NCI-H1092 (cell line): ENCODE measurements at places on chromosomes 5 and 9.

DNA sequence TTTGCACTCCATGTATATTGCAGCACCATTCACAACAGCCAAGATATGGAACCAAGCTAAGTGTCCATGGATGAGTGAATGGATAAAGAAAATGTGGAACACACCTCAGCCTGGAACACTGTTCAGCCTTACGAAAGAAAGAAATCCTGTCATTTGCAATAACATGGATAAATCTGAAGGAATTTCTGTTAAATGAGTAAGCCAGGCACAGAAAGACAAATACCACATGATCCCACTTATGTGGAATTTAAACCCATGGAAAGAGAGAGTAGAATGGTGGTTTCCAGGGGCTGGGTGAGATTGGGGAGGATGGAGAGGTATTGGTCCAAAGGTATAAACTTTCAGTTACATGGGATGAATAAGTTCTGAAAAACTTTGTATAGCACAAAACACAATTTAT is 228.9 kb upstream of the CD180 start:
- no peak for DNase-seq

DNA sequence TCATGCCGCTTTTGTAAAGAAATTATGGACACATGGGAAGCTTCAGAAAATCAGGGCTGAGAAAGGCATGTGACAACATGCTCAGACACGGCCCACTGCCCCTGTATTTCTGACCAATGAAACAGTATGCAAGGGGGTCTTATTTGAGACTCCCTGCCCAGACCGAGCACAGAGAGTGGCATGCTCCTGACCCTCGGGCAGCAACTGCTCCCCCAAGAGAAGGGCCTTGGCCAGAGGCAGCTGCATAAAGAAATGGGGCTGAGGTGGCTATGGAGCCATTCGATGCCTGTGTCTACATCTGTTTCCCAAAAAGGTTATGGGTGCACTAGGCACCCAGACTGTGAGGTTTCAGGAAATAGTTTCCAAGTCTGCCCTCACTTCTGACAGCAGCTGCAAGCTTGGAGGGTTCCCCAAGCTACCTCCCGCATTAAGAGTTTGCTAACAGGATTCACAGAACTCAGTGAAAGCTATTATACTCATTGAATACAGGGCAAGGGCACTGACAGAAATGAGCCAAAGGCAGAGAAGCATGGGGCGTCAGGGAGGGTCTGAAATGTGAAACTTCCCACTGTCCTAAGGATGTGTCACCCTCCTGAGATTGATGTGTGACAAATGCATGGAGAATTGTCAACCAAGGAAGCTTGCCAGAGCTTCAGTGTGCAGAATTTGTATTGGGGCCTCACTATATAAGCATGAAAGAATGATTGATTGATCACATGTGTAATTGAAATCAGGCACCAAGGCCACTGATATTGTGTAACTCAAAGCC is 94.3 kb downstream of the DAP start:
- no peak for DNase-seq

- DNase-seq = no peak
These were observed 11.6 kb downstream of the FCN2 start for GRCh38 chr9:134892221-134892620.

DNA sequence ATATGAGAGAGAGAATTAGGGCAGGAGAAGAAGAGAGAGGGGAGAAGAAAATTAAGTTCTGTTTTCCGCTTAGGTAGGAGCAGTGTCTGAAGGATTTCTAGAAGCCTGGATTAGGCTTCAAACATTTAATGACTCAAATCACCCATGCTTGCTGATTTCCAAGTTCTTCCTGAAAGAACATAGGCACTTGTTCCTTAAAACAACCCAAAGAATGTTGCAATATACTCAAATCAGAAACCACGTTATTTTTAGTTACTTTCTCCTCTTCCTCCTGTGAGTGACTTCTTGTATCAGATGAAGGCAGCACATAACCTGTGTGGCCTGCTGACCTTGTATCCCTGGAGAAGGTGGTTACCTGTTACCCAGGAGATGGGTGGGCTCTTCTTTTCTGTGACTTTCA is 351.5 kb upstream of the KLF4 start:
- DNase-seq = no peak

GRCh38 chr9:122286764-122287163 is 22.1 kb downstream of the MRRF start:
- DNase-seq = no peak

DNA sequence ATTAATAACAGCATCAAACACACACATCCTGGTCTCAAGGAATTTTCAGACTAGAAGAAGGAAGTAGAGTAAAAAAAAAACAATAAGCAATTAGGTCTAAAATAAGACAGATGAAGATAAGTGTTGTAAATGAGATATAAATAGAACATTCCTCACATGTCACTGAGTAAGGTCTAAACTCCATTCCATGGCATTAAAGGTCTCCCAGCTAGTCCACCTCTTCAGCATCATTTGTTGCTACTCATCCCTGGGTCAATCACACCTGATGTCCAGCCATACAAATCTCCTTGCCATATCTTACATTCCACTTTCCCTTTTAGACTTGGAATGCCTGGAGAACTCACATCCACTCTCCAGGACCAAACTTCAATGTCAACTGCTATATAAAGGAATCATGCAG is 214.1 kb upstream of the KLF4 start:
- DNase-seq = no peak

DNA sequence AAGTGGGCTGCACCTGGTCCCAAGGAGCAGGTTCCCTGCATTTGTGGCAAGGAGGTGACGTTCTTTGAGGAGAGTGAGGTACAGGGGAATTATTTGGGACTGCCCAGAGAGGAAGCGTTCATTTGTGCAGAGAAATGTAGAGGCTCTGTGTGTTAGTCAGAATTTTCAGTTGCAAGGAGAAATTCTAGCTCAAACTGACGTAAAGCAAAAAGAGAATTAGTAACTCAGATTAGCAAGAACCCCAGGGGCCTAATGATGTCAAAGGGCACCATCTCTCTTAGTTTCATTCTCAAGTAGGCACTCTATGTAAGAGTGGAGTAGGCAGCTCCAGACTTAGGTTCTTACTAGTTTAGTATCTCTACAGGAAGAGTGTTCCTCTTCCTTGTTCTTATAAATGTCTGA is 2.4 kb upstream of the TXN start:
- no peak for DNase-seq

- peak; percentile 12 for DNase-seq
These were observed 96.5 kb upstream of the CAST start for GRCh38 chr5:96565582-96566265.

DNA sequence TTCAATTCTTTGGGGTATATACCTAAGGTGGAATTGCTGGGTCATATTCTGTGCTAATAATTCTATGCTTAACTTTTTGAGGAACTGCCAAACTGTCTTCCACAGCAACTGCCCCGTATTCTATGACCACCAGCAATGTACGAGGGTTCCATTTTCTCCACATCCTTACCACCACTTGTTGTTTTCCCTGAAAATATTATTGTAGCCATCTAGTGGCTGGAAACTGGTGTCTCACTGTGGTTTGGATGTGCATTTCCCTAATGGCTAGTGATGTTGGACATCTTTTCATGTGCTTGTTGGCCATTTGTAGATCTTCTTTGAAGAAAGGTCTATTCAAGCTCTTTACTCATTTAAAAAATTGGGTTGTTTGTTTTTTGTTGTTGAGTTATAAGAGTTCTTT is 30.7 kb downstream of the MSX2 start:
- DNase-seq = no peak

GRCh38 chr9:111945216-111945615 is 48.6 kb downstream of the UGCG start:
- no peak for DNase-seq

DNA sequence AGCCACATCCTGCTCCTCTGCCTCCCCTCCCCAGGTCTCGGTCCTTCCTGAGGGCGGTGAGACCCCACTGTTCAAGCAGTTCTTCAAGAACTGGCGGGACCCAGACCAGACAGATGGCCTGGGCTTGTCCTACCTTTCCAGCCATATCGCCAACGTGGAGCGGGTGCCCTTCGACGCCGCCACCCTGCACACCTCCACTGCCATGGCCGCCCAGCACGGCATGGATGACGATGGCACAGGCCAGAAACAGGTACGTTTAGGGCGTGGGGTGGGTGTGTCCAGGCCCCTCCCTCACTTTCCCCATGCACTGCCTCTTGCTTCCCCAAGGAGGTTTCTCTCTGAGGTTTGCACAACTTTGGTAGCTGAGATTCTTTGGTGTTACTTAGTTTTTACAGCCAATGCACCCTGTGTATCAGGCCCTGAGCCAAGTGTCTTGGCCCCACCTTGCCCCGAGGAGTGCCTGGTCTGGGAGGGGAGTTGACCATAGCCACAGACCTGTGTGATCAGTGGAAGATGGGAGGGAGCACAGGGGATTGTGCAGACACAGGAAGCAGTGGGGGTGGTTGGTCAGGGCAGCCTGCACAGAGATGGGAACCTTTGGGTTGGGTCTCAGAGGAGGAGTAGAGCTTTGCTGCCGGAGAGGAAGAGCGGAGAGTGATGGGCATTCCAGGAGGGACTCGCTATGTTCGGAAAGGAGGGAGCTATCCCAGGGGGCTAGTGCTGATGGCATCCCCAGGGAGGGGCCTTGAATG is 50.8 kb downstream of the GSN start:
- no peak for DNase-seq

GRCh38 chr9:20352591-20352990 is 269.7 kb downstream of the MLLT3 start:
- no peak for DNase-seq

GRCh38 chr9:127545196-127546124 is 66.6 kb upstream of the STXBP1 start:
- DNase-seq = peak; percentile 55
